Central memory CD8-positive, alpha-beta T cell (primary cell): ENCODE measurements at places on chromosomes 16 and 17.

- no peak for DNase-seq
These were observed 28.5 kb downstream of the TTYH2 start for GRCh38 chr17:74241847-74242246.

- no peak for DNase-seq
These were observed 81.5 kb upstream of the TRAP1 start for GRCh38 chr16:3798838-3799237.

DNA sequence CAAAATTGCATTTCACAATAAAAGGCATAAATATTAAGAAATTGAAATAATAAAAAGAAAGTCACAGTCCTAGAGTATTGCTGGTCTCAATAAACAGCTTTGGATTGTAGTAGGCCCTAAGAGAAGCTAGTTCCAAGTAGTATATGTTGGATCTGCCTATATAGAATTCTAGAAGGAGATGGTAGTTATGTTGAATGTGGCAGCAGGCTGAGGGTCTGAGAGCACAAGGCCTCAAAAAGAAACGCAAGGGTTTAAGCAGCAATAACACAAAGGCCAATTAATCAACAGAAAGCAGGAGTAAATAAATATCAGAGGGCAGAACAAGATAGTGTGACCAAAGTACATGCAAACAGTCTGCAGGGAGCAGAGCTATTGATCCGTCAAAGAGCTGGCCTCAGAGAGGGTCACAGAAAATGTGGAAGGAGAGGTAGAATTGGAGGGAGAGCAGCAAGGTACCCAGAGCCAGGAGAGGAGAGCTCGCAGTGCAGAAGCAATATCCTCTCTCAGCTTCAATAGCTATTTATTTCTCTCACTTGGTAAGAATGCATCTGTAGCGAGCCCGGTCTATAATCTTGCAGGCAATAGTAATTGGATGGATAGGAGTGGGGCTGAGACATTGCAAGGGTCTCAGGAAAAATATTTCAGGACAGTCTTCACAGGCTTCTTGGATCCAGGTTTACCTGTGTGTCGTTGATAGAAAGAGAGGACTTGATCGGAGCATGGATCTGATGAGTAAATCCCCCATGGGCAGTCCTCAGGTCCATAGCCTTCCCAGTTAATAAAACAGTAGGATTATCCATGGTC is 25.1 kb upstream of the MED13 start:
- no peak for DNase-seq

DNA sequence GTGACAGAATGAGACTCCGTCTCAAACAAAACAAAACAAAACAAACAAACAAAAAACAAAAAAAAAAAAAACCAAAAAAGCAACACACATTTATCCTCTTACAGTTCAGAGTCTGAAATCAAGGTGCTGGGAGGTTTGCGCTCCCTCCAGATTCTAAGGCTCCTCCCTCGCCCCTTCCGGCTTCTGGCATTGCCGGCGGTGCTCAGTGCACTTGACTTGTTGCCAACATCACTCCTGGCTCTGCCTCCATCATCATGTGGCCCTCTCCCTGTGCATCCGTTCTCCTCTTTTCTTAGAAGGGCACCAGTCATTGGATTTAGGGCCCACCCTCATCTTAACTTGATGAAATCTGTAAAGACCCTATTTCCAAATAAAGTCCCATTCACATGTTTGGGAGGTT is 73.8 kb downstream of the RBFOX3 start:
- DNase-seq = no peak

DNA sequence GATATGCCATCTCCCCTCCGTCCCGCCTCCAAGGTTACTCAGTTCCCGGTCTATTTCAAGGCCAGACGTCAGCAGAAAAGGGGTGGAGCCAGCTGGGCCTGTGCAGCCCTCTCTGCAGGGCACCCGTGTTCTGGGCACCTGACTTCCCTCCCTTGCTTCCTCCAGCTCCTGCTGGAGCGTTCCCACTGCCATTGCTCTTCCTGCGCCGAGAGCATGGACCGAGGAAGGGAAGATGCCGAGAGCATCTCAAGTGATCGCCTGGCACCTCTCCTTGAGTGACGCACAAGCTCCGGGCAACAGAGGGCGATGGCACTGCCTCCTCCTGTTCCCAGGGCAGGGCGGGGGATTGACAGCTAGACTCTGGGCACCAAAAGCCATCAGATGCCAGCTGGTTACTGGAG is 29.4 kb upstream of the NAT9 start:
- no peak for DNase-seq

DNA sequence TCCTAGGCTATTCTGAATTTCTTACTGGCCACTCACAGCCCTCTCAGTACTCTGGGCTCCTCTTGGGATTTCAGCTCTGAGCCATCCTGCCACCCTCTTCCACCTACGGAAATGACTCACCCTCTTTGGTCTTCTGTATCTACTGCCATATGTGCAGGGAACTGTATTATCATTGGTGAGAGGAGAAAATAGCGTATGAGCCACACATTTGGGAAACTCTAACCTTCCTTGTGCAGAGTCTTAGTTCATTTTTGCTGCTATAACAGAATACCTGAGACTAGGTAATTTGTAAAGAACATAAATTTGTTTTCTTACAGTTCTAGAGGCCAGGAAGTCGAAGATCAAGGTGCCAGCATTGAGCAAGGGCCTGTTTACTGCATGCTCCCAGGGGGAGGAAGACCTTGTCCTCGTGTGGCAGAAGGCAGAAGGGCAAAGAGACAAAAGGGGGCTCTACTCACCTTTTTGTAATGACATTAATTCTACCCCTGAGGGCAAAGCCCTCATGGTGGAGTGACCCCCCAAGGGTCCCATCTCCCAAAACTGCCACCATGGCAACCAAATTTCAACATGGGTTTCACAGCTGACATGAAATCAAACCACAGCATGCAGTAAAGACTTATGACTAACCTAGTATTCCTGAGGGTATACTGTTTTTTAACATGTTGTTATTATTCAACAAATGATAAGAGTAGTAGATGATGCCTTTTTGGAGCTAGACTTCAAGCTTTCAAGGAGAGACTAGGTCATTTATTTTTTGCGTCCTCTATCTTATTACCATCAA is 191.8 kb downstream of the PRKCA start:
- no peak for DNase-seq

GRCh38 chr16:59540621-59541020 is 806.5 kb upstream of the GOT2 start:
- DNase-seq = no peak

DNA sequence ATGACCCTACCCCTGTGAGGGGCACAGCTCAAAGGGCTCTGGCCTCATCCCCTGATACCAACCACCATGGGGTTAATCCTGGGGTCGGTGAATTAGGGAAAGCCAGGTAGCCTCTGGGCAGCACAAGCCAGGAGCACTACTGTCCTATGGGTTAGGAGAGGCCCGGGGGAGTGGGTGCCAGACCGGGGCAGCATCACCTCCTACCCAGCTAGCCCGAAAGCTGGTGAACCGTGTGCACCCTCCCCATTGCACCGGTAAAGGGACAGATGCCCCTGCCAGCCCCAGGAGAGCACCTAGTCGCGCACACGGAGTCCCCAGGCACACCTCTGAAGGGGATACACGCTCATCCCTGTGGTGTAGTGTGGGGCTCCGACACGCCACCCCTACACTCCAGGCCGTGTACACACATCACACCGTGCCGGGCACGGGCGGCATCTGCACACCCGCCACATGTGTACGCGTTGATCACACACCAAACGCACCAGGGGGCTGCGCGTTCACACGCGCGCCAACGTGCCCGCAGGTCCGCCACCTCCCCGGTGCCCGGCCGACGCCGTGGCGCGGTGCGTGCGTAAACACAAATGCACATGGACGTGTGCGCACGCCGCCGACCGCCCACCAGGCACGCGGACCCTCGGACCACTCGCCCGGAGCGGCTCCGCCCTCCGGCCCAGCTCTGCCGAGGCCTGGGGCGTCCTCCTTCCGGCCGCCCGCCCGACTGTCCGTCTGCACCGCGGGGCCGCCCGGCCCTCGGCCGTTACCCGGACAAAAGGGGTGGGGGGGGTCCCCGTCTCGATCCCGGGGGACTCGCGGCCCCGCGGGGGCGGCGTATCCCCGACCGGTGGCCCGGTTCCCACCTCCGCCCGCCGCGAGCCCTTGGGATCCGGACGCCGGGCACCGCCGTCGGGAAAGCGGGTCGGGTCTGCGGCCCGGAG is 785 bp downstream of the UBALD1 start:
- DNase-seq = no peak

DNA sequence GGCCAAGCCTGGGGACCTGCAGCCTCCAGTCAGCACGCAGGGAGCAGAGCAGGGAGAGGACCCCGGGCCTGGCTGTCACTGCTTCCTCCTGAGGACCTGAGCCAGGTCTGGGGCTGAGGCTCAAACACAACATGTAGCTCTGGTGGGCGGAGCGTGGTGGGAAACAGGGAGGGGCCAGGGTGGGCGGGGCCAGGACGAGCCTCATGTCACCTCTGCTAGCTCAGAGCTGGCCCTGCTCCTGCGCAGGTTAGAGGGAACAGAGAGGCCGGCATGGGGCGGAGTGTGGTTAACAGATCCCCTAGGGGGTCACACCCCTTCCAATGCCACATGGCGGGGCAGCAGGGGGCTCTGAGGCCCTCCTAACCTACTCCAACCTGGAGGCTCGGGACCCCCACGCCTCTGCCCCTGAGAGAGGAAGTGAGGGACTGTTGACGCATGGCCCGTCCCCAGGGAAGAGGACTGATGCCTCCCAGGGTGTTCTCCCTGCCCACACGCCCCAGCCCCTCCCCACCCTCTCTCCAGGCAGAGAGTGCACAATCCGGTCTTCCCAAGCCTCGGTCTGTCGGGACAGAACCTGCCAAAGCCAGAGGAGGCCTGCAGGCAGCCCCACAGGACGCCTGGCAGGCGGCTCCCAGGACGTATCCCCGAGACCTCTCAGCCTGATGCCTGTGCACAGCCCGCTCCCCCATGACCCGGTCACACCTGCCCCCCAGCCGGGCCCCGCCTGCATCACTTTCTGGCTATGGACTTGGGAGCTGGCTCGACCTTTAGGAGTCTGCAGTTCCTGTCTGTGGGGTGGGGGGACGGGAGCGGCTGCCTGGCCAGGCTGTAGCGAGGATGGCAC is 15.2 kb downstream of the PIEZO1 start:
- no peak for DNase-seq

- no peak for DNase-seq
These were observed 23.2 kb downstream of the SLC7A6OS start for GRCh38 chr16:68287276-68288251.

DNA sequence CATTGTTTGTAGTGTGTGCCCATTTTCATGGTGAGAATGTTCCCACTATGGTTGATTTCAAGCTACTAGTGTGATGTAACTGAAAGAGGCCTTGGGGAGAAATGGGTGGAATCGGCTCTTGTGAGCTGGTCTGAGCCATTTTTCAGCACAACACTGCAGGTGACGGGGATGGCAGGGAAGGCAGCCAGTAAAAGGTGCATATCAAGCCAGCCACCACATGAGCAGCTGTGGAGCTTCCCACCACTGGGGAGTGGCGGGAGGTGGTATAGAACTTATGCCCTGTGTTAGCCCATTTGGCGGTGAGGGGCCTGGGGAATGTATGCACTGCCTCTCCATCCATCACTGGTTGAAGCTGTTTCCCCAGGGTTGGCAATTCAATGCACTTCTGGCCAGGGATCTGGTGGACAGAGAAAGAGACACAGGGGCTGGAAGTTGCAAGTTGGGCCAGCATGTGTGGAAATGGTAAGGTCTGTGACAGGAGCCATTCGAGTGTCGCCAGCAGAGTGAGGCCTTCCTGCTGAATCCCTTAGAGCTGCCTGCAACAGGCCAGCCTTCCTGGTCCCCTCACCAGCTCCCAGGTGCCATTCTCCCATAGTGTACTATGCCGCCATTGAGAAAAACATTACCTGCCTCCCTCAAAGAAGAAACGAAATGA is 31.7 kb upstream of the BRD7 start:
- DNase-seq = no peak

- no peak for DNase-seq
These were observed 157.9 kb downstream of the RPTOR start for GRCh38 chr17:80702315-80703141.

- DNase-seq = no peak
These were observed 5.1 kb downstream of the KRT31 start for GRCh38 chr17:41392278-41392677.

DNA sequence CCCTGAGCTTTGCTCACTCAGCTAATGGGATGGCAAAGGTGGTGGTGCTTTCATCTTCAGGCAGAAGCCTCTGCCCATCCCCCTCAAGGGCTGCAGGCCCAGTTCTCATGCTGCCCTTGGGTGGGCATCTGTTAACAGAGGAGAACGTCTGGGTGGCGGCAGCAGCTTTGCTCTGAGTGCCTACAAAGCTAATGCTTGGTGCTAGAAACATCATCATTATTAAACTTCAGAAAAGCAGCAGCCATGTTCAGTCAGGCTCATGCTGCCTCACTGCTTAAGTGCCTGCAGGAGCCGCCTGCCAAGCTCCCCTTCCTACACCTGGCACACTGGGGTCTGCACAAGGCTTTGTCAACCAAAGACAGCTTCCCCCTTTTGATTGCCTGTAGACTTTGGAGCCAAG is 5.7 kb upstream of the MAPK8IP3 start:
- no peak for DNase-seq

DNA sequence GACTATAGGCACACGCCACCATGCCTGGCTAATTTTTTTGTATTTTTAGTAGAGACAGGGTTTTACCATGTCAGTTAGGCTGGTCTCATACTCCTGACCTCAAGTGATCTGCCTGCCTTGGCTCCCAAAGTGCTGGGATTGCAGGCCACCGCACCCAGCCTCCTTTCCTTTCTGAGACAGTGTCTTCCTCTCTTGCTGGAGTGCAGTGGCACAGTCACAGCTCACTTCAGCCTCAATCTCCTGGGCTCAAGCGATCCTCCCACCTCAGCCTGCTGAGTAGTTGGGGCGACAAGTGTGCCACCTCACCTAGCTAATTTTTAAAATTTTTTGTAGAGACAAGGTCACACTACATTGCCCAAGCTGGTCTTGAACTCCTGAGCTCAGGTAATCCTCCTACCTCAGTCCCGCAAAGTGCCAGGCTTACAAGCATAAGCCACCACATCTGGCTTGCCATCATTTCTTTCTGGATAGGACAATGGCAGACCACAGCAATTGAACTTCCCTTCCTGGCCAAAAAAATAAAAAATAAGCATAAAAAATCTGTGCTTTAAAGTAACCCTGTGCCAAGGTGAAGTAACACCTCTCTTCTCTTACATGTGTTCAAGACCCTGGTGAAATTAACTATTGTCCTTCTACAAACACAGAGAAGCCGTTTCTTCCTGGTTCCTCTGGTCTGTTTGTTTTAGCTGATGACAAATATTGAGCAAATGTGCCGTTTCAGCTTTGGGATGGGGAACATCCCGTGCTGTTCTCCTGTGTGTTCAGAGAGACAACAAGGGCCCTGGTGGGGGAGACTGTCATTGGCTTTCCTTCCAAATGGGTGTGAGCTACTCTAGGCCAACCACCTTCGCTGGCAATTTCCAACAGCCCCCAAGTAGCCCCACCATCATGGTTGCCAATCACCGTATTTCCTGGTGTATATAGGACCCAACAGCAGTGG is 60.2 kb downstream of the EMP2 start:
- no peak for DNase-seq

DNA sequence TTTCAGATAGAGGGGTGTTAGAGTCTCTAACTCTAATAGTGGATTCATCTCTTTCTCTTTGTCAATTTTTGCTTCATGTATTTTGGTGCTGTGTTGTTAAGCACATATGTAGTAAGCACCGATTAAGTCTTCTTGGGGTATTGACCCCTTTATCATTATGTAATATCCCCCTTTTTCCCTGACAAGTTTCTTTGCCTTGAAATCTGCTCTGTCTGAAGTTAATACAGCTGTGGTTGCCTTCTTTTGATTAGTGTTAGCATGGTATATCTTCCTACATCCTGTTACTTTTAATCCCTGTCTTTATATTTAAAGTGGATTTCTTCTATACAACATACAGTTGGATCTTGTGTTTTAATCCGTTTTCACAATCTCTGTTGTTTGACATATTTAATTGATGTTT is 60.6 kb downstream of the BCAS3 start:
- no peak for DNase-seq
